ENCODE measurements at places on chromosomes 4 and X. TPM values are rescaled to one million over a fixed set of nuclear protein-coding genes. Genes with fewer than 3 reads are reported as not detected.

DRP2 gene
- polyA plus RNA-seq, result 0.25 TPM

F11 gene
- polyA plus RNA-seq, result 0.20 TPM

GAGE12J gene
- polyA plus RNA-seq, result not detected

RBMXL3 gene
- not detected for polyA plus RNA-seq

LGI2 gene
- polyA plus RNA-seq, result 0.79 TPM

GABRB1 gene
- polyA plus RNA-seq, result not detected

PRPS2 gene
- 15.0 TPM for polyA plus RNA-seq

SLC26A1 gene
- polyA plus RNA-seq, result 0.38 TPM

SHISA3 gene
- 3.6 TPM for polyA plus RNA-seq

TMEM131L gene
- 14.8 TPM for polyA plus RNA-seq

TMEM271 gene
- not detected for polyA plus RNA-seq

XAGE1A gene
- polyA plus RNA-seq, result not detected

TNMD gene
- not detected for polyA plus RNA-seq

CT47A1 gene
- not detected for polyA plus RNA-seq

ANKRD37 gene
- polyA plus RNA-seq, result 18.9 TPM

TMPRSS11A gene
- polyA plus RNA-seq, result not detected

UGT2B17 gene
- polyA plus RNA-seq, result not detected

HADH gene
- polyA plus RNA-seq, result 45.4 TPM

NXF3 gene
- polyA plus RNA-seq, result 4.0 TPM

CLDN34 gene
- not detected for polyA plus RNA-seq

HSD17B10 gene
- 86.0 TPM for polyA plus RNA-seq

TDO2 gene
- polyA plus RNA-seq, result 0.41 TPM

PDE5A gene
- polyA plus RNA-seq, result 24.9 TPM

FGFBP2 gene
- not detected for polyA plus RNA-seq

FANCB gene
- polyA plus RNA-seq, result 0.38 TPM

ADD1 gene
- 98.3 TPM for polyA plus RNA-seq

CSN1S1 gene
- polyA plus RNA-seq, result not detected

HSFX1 gene
- 2.1 TPM for polyA plus RNA-seq

MMAA gene
- polyA plus RNA-seq, result 5.0 TPM

MAD2L1 gene
- polyA plus RNA-seq, result 0.79 TPM

RAB9B gene
- polyA plus RNA-seq, result 1.6 TPM

VCX2 gene
- polyA plus RNA-seq, result not detected

GNRHR gene
- polyA plus RNA-seq, result not detected

STBD1 gene
- polyA plus RNA-seq, result 11.9 TPM

PACRGL gene
- 17.5 TPM for polyA plus RNA-seq

TRIML1 gene
- not detected for polyA plus RNA-seq

CDKN2AIP gene
- 12.2 TPM for polyA plus RNA-seq

SMR3B gene
- not detected for polyA plus RNA-seq

Data from aorta (tissue), 5 donors.